ENCODE measurements at places on chromosomes 7 and 10.

- DNase-seq = no peak
Observed at GRCh38 chr10:3954615-3955014, 169.6 kb upstream of the KLF6 start.

- DNase-seq = no peak
Observed at GRCh38 chr10:109737626-109738025, 185.7 kb downstream of the XPNPEP1 start.

DNA sequence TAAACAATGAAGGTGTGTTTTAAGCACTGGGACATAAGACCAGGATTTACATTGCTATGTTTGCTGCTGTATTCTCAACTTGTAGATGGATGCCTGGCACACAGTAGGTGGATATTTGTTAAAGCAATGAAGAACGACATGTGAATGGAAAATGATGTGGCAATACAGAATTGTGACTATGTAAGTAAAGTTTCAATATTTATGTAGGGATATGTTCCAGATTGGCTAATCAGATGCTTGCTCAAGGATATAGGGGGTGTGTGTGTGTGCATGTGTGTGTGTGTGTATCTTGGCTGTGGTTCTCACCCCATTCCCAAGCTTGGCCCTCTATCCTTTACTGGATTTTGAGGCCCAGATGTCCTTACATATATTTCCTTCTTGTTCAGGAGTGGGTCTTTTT, 42.7 kb upstream of the LAMB1 start:
- no peak for DNase-seq

GRCh38 chr10:28314211-28314610, 11.3 kb upstream of the MPP7 start:
- no peak for DNase-seq

DNA sequence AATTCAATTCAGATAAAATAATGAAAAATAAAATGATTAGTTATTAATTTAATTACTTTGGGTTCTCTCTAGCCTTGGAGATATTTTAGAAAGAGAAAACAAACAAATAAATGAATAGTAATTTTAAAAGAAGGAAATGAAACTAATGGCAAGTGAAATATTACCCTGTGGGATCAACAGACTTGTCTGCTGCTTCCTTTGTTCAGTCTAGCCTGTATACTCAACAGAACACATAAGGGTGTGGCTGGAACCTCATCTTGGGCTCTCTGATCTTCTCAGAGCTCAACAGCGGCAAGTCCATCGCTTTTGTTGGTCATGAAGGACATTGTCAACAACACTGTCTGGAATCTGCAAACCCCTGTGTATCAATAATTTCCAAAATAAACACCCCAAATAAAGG, 904.9 kb downstream of the IPMK start:
- no peak for DNase-seq

DNA sequence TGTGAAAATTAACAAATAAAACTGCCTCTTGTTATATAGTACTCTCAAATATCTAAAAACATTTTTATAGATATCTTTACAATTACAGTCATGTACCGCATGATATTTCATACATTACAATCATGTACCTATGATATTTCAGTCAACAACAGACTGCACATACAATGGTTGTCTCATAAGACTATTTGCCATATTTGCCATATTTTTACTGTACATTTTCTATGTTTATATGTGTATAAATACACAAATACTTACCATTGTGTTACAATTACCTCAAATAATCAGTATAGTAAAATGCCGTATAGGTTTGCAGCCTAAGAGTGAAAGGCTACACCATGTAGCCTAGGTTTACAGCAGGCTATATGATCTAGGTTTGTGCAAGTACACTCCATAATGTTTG, 336.0 kb upstream of the PCDH15 start:
- DNase-seq = no peak

DNA sequence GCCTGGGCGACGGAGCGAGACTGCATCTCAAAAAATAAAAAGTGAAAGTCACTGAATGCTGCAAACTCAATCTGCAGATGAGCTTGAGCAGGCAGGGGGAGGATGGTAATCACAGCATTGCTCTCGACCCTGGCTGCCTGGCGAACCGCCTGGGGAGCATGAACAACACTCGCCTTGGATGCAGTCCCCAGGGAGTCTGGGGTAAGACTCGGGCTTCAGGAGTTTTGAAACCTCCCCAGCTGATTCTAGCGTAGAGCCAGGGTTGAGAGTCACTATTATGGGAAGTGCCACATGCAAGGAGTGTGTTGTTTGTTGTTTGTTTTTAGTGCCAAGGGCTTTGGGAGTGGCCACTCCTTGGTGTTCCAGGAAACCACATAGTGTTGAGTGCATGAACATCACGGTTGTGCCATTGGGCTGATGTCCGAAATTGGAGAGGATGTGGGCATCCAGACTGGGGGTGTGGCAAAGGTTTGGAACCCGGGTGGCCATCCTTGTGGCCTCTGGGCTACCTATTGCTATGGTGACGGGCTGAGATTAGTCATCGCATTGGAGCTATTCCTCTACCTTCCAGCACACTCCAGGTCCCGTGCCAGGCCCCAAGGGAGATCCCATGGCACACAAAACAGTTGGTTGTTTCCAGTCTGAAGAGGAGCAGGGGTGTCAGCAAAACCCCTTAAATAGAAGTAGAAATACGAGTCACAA, 92.6 kb downstream of the RGS10 start:
- no peak for DNase-seq

- no peak for DNase-seq
Observed at GRCh38 chr7:146735992-146736391, 619.4 kb downstream of the CNTNAP2 start.

GRCh38 chr10:12022580-12023257, 19.9 kb downstream of the UPF2 start:
- DNase-seq = no peak

- DNase-seq = no peak
Observed at GRCh38 chr10:47113907-47114500, 186.0 kb upstream of the GDF10 start.
